ENCODE measurements at places on chromosomes 6 and 20.

DNA sequence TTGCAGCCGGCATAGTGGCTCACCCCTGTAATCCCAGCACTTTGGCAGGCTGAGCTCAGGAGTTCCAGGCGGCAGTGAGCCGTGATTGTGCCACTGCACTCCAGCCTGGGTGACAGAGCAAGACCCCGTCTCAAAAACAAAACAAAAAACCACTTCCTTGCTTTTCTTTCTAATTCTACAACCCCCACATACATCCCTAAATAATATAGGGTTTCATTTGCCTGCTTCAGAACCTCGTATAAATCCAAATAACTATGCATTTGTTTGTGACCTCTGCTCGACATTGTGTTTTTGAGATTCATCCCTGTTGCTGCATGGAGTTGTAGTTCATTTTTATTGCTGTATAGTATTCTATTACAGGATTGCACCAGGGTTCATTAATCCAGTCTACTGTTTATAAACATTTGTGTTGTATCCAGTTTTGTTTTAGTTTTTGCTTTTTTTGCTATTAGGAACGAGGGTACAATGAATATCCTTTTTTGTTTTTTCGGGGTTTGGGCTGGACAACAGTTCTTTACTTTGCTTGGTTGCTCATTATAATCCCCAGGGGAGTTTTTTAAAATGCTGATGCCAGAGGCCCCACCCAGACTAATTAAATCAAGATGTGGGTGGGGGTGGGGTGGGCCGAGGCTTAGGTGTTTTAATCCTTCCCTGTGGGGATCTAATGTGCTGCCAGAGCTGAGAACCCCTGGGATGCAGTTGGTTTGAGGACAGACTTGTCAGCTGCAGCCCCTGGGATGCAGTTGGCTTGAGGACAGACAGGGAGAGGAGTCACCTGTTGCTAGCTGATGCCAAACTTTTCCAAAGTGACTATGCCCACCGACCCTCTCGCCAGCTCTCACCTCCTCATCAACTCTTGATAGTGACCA, 2.4 kb upstream of the SNAI1 start:
- DNase-seq = no peak

- DNase-seq = peak; percentile 57
Measured at GRCh38 chr6:13012296-13012695, 295.7 kb downstream of the PHACTR1 start.

DNA sequence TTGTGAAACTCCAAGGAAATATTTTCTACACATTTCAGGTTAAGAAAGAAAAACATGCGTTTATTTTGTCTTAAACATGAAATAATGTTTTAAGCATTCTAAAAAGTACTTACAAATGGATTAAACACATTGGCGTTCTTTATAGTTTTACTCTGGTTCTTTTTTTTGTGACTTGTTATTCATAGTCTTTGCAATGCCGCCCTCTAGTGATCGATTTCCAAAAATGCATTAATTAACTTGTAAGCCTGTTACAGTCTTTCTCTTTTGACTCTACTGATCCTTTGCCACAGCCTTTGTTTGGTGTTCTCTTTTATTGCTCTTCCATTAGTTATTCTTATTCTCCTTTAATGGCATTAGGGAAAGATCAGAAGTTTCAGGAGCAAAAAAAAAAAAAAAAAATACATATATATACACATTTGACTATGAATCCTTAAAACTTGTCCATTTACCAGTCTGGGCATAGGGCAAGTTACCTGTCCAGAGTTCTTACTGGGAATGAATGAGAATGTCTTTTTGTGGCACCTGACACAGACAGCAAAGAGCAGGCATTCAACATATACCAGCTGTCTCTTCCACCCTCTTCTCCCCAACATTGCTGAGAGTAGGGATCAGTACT, 59.9 kb downstream of the MACROD2 start:
- DNase-seq = peak; percentile 55

DNA sequence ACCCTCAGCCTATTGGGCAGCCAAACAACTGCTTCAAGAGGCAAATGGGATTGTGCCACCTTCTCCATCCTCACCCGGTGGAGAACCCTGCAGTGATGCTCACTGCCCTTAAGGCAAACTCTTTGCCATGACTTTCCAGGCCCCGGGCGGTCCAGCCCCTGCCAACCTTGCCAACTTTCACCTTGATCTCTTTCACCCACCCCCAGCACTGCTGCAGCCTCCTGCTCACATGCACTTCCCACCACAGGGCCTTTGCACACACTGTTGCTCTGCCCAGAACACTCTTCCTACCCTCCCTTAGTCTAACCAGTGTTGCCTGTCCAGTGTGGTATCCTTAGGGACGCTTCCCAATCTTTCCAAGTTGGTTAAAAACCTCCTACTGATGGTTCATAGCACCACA, 221.1 kb downstream of the EYA2 start:
- DNase-seq = no peak
